ENCODE measurements at places on chromosomes 5 and 9.

DNA sequence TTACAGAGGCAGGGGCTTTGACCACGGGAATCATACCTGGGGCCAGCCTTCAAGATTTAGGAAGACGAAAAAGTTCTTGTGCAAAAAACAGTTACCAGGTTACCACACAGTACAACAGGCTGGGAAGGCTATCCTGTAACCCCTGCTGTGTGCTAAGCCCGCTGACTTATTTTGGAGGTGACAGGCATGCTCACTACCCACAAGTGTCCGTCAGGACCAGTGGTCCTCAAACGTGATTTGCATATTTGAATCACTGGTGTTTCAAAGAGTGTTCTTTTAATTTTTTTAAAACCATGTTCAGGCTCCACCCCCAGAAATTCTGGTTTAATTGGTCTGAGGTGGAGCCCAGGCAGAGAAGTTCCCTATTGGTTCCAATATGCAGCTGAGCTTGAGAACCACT, 146.6 kb downstream of the TTLL11 start:
- DNase-seq, result no peak

DNA sequence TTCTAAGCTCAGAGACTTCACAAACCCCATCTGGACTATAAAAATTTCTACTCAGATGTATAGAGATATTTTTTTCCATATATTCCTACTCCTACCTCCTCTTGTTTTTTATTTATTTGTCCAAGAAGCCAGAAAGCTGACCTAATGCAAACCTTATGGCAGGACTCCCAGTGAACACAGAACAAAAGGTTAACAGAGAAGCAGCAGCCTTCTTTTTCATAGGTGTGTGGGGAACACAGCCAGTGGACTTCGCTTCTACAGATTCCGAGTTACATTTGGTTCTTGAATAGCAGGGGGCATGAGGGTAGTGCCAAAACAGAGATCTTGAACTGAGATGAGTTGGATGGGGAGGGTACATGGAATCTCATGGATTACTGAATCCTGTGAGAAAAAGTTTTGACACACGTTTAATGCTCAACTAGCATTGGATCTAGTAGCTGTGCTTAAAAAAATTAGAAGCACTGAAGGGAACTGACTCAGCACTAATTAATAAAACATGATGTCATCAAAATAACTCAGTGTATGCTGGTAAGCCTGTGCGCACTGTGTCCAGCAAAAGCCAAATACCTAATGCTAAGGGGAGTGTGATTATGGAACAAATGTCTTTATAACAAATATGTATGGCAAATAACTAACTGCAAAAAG, 240.1 kb downstream of the GABRB2 start:
- DNase-seq, result no peak

DNA sequence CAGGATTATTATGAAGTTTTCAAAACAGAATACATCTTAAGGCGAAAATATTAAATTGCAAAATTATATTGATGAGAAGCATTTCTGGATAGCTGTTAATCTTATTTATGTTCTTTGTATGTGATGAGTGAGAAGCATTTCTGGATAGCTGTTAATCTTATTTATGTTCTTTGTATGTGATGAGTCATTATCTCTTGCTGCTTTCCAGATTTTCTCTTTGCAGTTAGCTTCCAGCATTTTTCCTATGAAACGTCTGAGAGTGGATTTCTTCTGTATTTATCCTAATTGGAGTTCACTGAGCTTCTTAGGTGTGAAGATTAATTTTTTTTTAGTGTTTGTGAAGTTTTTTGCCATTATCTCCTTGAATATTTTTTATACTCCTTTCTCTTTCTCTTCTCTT, 8.2 kb downstream of the TMEM232 start:
- no peak for DNase-seq

GRCh38 chr5:146644831-146645230, 128.8 kb upstream of the GPR151 start:
- DNase-seq, result no peak

DNA sequence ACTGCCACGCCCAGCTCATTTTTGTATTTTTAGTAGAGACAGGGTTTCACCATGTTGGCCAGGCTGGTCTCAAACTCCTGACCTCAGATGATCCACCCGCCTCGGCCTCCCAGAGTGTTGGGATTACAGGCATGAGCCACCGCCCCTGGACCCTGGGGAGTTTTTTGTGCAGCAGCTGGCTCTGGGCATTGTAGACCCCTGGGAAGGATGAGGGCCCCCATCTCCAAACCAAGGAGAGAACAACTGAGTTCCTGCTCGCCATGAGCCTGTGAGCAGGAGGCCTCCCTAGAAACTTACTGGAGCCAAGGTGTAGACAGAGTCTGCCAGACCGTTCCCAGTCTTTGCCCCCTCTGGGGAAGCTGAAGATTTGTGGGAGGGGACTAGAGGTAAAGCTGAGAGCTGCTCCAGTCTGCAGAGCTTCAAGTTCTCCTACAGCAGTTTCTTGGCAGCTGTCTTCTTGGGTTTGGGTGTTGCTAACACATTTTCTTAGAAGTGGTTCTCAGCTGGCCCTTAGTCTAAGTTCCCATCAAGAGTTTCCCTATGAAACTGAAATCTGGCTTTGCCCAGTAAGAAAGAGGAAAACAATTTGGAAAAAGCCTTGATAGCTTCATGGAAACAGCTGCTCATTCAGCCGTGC, 12.4 kb downstream of the NUDT2 start:
- no peak for DNase-seq

GRCh38 chr5:141883892-141884318, 5.7 kb upstream of the PCDH1 start:
- DNase-seq, result no peak

DNA sequence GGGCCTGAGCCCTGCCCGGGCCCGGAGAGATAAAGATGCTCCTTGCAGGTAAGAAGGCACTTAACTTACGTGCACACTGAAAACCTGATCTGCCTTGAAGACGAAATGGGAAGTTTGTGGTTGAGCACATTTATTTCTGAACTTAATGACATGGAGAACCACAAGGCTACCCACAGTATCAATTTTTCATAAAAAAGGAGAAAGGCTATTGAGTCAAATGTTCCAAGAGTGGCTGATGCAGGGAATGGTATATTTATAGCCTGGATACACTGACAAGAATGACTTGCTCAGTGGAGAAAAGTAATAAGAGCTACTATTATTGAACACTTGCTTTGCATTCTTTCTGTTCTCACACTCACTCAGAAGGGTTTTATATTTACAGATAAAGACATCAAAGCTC, 419.3 kb downstream of the ACTL7B start:
- DNase-seq, result no peak

DNA sequence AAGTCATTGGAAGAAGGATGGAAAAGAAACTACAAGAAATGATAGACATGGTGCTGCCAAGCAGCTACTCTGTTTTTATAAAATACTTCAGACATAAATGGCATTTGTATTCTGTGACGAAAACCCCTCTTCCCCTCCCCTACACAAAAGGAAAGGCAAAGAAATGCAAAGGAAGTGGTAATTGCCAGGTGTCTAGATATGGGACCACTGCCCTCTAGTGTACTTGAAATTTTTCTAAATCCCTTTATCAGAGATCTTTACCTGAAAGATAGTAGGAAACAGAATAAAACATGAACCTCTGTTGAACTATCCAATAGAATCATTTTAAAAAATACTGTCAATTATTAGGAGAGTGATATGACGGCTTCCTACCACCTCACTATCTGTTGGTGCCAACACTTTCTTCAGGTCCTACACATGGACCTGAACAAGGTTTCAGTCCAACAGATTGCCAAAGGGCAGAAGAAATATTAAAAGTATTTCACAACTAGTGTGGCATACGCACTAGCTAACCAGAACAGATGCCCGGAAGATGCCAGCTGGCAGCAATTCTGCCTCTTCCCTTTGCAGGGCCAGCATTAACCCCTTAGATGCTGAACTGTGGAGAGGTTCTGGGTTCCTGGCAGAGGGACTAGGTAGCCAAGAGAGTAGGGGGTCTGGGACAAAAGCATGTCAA, 104.1 kb downstream of the TSSK1B start:
- no peak for DNase-seq

DNA sequence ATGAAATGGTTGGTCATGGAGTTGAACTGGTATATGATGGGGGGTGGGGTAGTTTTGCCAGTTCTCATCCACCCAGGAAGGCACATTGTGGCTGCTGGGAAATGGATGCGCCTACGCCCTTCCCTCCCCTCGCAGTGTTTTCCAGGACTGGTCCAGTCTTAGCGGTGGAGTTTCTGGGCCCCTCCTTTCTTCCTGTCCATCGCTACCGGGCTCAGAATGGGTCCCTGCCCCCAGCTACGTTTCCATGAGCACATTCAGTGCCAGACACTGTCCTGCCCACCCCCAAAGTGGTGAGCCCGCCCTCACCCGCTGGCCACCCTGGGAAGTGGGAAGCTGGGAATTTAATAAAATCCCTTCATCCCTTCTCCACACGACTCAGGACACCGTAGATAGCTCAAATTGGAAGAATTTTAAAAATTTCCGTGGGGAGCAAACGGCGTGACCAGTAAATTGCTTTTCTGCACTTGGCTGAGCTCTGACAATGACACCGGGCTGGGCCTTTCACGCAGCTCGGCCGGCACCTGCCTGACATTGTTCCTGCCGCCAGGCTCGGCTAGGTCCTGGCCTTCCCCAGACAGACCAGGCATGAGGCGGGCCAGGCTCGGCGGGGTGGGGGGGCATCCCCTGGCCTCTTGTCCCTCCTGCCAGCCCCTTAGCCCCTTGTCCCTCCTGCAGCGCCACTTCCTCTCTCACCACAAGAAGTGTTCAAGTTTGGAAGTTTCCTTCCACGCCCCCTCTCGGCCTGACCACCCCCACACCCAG, 3.6 kb downstream of the FGF18 start:
- DNase-seq, result no peak

DNA sequence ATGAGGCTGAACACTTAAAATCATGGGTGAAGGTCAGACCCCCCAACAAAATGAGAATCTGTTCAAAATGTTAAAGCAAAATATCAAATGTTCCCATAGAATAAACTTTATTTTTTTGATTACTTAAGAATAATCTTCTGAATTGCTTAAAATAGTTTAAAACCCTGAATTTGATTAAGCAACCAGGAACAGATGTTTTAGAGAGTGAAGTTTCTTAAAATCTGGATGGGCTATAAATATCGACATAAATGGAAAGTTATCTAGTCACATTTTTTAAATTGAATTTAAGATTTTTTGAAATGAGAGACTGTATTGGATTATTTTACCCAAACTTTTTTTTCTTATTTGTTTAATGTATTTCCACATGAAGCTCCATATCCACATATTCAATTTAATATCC, 98.5 kb downstream of the ADAMTS12 start:
- DNase-seq, result no peak

GRCh38 chr9:119224431-119224830, 144.8 kb downstream of the BRINP1 start:
- no peak for DNase-seq

DNA sequence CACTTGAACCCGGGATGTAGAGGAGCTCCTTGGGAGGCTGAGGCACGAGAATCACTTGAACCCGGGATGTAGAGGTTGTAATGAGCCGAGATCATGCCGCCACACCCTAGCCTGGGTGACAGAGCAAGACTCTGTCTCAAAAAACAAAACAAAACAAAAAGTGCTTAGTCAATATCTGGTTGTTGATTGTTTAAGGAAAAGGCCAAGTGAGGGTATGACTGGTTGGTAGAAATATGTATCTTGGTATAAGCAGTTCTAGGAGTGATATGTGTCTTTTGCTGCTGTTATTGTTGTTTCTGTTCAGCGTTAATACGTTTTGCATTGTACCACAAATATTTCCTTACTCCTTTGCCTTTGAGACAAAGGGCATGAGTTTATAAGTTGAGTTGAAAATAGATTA, 210.7 kb upstream of the DMRT1 start:
- DNase-seq, result no peak

DNA sequence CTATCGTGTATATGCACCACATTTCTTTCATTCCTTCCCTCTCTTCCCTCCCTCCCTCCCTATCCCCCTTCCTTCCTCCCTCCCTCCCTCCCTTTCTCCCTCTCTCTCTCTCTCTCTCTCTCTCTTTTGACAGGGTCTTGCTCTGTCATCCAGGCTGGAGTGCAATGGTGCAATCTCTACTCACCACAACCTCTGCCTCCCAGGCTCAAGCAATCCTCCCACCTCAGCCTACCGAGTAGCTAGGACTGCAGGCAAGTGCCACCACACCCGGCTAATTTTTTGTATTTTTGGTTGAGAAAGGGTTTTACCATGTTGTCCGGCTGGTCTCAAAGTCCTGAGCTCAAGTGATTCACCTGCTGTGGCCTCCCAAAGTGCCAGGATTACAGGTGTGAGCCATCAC, 1.1 kb upstream of the ANKS6 start:
- no peak for DNase-seq

DNA sequence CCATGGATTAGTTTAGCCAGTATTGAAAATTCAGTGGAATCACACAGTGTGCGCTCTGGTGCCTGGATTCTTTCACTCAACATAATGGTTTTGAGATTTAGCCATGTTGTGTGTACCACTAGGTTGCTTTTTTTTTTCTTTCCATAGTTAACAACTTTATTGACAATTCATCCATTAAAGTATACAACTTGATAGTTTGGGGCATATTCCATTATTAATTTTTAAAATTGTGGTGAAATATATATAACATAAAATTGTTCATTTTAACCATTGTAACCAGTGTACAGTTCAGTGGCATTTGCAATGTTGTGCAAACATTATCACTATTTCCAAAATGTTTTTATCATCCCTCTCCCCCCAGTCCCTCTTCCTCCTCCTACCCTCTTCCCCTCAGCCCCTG, 35.2 kb downstream of the ANKRD33B start:
- DNase-seq, result no peak

DNA sequence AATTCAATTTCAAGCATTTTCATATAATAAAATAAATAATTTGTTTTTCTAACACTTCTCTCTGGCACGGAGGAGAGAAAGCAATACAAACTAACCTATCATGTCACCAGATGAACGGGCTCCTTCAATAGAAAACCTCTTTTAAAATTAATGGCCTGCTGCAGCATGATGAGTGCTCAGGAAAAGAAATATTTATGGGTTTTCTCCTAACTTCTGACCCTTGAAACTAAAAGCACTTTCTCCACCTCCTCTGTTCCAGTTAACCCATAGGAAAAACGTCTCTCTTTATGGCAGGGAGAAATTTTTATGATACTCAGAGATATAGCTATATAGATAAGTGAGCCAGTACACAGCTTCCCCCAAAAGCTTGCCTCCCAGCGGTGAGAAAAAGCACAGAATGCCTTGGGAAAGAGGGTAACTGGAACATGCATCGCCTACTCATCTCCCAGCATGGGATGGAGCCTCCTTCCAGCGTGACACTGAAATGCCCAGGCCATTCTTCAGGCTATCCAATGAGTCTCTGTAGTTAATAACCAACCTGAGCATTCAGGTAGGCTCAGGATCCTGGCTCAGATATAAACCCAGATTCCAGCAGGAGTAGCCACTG, 963.0 kb upstream of the DMAC1 start:
- DNase-seq, result no peak

- DNase-seq, result no peak
Measured at GRCh38 chr9:20028849-20029231, 240.0 kb upstream of the SLC24A2 start.

GRCh38 chr5:142200387-142200786, 91.8 kb downstream of the NDFIP1 start:
- DNase-seq, result no peak

GRCh38 chr9:130845901-130846481, 10.9 kb downstream of the ABL1 start:
- no peak for DNase-seq

- no peak for DNase-seq
Measured at GRCh38 chr5:150762211-150762610, 3.4 kb upstream of the DCTN4 start.

- no peak for DNase-seq
Measured at GRCh38 chr5:1899201-1899600, 16.5 kb upstream of the IRX4 start.
